Left forelimb (tissue), 1 donor: ENCODE measurements at places on chromosomes 7 and 10.

DNA sequence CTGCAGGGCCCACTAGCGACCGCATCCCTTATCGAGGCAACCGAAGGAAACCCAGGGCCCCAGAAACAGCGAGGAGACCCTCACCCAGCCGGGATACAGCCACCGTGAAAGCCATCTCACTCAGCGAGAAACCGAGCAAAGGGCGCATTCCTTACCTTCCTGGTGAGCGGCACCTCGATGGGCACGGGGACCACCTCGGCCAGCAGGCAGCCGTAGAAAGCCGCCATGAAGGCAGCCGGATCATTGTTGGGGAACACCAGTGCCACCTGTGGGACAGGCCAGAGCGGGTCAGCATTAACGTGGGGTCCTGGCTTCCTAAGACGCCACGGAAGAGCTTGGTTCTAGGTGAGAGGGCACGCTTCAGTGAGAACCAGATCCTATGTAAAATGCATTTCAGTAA lies 263.7 kb downstream of the ZMYND11 start:
- DNase-seq: no peak

GRCh38 chr7:139321071-139321745 lies 19.9 kb upstream of the FMC1 start:
- DNase-seq: no peak

- no peak for DNase-seq
Measured at GRCh38 chr10:67788028-67788886, 49.7 kb downstream of the DNAJC12 start.

- no peak for DNase-seq
Measured at GRCh38 chr10:11541296-11541695, 70.2 kb downstream of the USP6NL start.

GRCh38 chr7:31020652-31021051 lies 31.5 kb upstream of the ADCYAP1R1 start:
- DNase-seq: no peak

GRCh38 chr10:30812018-30812851 lies 182.7 kb upstream of the LYZL2 start:
- no peak for DNase-seq

GRCh38 chr10:34423673-34424625 lies 391.1 kb downstream of the PARD3 start:
- DNase-seq: no peak

DNA sequence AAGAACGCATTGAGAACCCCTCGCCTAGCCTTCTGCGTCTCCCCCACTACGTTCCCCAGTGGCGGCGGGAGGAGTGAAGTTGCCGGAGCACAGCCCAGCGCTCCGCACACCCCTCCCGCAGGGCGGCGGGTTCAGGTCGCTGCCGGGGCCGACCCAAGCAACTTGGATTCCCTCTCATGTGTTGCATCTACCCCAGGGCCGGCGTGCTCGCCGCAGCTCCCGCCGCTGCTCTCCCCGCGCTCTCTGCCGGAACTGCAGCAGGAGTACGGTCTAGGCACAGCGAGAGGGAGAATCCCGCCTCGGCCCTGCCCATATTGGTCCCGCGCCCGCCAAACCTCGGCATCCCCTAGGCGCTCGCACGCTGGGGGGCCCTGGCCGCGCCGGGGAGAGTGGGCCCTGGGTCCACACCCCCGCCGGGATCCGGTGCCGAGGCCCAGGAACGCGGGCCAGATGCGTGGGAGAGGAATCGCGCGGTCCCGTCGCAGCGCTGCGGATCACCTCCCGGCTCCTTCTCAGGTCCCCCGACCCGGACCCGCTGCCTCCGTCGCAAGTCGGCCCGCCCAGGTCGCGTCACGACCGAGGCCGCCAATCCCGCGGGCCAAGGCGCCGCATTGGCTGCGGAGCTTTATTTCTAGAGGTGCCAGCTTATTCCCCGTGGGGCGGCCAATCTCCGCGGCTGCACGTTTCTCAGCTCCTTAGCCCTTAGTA lies 648 bp upstream of the TMEM243 start:
- DNase-seq: peak; percentile 85

- DNase-seq: no peak
Measured at GRCh38 chr7:150904011-150904909, 51.9 kb downstream of the AOC1 start.

GRCh38 chr10:13690281-13690825 lies 103.6 kb downstream of the PRPF18 start:
- DNase-seq: no peak

- DNase-seq: no peak
Measured at GRCh38 chr10:4511509-4511908, 314.5 kb upstream of the AKR1E2 start.

DNA sequence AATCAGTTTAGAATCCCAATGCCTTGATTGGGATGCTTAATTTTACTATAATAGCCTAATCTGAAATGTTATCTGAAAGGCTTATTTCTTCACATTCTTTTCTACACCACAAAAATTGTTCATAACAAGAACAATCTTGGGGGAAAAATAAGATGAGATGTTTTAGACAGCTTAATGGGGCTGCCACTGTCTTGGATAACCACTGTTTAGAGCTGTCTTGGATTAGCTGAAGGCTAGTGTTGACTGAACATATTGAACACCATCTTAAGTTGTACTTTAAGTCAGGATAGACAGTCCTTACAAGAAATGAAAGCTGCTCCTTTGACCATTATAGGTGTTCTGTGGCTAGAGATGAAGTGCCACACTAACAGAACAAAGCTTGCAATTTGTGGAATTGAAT lies 501.3 kb downstream of the GFRA1 start:
- no peak for DNase-seq

GRCh38 chr7:37645282-37646050 lies 38.1 kb upstream of the GPR141 start:
- no peak for DNase-seq

DNA sequence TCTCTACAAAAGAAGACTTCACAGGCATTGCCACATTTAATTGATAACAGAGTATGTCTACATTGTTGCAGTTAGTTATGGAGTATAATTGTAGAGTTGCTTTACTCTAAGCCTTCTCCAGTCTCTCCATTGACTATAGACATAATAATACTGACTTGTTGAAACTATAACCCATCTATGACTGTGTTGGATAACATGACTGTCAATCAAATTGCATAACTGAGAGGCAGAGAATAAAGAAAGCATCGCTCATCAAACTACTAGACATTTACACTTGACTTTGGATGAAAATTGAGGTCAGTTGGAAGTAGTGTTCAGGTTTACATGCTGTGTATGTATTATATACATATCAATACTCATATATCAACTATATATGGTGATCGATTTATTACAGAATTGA lies 3.4 kb upstream of the ATXN7L1 start:
- DNase-seq: no peak

- DNase-seq: no peak
Measured at GRCh38 chr7:134943785-134944400, 42.4 kb upstream of the AGBL3 start.

DNA sequence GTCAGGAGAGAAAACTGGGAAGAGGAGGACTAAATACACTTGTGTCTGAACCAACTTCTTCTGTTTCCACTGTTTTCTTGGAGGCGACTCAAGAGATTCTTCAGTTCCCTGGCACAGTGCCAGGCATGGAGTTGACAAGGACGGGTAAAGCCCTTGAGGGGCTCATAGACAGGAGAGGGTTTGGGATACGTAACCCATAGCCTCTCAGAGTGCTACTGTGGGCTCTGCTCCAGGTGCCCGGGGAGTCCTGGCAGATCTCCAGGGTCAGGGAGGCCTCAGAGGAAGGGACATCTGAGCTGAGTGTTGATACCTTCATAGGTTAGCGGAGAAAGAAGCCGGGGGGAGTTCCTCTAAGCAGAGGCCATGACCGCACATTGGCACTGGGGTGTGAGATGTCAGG lies 42.0 kb downstream of the GALNT17 start:
- DNase-seq: no peak

DNA sequence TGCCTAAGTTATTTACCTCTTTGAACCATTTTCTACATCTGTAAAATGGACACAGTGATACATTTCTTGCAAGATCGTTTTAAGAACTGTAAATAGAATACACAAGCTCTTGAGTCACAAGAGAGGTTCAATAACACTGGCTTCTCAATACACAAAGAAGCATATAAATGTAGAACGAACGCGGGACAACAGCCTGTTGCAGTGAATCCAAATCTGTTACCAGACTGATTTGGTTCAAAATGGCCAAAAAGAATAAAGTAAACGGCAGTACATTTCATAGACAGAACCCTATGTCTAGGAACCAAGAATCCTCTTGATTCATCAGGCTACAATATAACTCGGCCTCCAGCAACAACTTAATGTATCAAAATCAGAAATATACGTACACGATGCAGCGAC lies 701 bp downstream of the MTPAP start:
- DNase-seq: no peak

DNA sequence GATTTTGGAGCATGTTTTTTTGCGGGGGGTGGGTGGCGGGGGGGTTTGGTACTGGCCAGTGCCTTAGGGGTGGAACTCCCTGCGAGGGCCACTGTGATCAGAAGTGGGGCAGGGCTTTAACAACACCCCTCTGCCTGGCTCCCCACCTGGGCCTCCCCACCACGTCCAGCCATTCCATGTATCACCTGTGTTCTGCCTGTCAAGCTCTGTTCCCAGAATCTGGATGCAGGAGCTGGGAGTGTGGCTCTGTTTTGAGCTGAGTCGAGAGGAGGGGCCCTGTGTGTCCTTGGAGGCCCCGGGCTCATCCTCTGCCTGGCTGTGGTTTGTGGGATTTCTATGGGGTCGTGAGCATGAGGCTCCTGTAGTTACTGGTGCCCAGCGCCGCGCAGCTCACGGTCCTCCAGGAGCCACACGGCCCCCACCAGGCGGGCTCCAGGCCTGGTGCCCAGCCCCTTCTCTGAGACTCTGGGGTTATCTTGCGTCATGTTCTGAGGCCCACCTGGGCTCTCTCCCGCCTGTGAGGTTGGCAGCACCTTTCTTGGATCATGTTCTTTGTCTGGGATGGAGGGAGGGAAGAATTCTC lies 29.6 kb downstream of the PFKFB3 start:
- DNase-seq: no peak

GRCh38 chr7:116708248-116708647 lies 36.3 kb downstream of the MET start:
- DNase-seq: no peak

- no peak for DNase-seq
Measured at GRCh38 chr7:47553309-47553708, 28.6 kb downstream of the TNS3 start.

GRCh38 chr7:90593205-90593604 lies 2.9 kb upstream of the CDK14 start:
- no peak for DNase-seq

DNA sequence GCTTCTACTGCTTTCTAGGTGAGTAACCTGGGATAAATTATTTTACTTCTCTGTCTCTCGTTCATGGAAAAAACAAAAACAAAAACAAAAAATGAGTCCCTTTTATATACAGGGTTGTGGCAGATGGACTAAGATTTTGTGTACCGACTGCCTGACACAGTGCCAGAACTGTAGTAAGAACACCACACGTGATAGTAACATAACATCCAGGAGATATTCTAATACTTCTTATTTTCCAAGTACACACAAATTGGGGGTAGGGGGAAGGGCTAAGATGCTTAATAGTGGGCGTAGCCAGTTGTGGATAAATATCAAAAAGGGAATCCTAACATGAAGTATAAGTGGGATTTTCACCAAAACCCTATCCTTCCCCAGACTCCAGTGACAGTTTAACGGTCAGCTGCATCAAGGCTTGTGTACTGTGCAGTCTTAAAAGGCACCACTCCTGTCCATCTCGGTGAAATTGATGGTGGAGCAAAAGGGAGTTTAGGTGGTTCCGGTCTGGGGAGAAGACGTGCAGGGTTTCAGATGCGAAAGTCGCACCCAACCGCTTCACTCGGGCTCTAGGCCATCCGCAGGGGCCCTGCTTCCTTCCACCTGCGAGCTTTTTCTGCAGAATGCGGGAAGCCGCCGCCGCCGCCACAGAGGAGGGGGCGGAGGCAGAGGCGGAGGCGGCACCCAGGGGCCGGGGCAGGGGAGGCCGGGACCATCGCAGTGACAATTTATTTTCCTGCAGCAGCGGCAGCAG lies at the start of gene STAMBPL1:
Gene STAMBPL1 (plus strand): TSS at position 712 of the 748 bp plus-strand sequence. CDS start 21,464 bp downstream, outside the sequence.
- DNase-seq: no peak

- no peak for DNase-seq
Measured at GRCh38 chr10:120465138-120465537, 8.1 kb downstream of the PLPP4 start.

GRCh38 chr7:154353355-154353767 lies 301.2 kb downstream of the DPP6 start:
- no peak for DNase-seq

GRCh38 chr10:102643336-102644065 lies 778 bp upstream of the TRIM8 start:
- peak; percentile 89 for DNase-seq

DNA sequence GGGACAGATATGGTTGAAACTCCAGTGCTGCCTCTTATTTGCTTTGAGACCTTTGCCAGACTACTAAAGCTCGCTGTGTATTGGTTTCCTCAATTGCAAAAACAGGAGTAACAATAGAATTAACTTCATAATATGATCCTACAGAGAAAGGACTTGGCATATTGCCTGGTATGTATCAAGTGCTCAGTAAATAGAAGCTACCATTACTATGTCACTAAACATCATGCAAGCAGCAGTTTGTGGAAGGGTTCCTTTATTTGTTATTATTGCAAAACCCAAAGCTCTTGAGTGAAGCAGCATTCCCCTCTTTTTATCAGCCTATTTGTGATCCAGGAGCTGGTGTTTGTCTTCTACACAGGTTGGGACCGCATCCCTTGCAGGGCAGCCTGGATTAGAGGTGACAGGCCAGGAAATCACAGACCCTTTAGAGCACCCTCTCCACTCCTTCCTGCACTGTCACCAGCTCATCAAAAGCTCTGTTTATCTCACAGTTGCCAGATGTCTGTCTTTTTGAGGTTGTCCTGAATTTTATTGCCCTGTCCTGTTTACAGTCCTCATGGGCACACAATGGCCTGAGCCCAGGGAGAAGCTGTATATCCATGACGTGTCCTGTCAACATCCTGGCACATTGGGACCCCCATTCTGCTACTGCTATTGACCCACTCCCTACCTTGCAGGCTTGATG lies 121.5 kb downstream of the SNX10 start:
- no peak for DNase-seq

GRCh38 chr10:20105931-20106330 lies 289.7 kb downstream of the PLXDC2 start:
- DNase-seq: no peak

- peak; percentile 74 for DNase-seq
Measured at GRCh38 chr10:80535671-80536360, 1.9 kb upstream of the SH2D4B start.

GRCh38 chr7:30140456-30140855 lies 5.7 kb downstream of the MTURN start:
- no peak for DNase-seq
